ENCODE measurements at places on chromosomes 2 and 18. TPM values are rescaled to one million over a fixed set of nuclear protein-coding genes. Genes with fewer than 3 reads are reported as not detected.

FEV gene
- under 0.01 TPM for total RNA-seq

HRH4 gene
- under 0.01 TPM for total RNA-seq

GCG gene
- total RNA-seq = not detected

C2orf78 gene
- not detected for total RNA-seq

LAMA1 gene
- 3.6 TPM for total RNA-seq

TXNL1 gene
- total RNA-seq = 39.5 TPM

AGXT gene
- total RNA-seq = not detected

MYOM1 gene
- total RNA-seq = 0.15 TPM

MC2R gene
- not detected for total RNA-seq

LIPG gene
- total RNA-seq = 0.83 TPM

MFF gene
- 142 TPM for total RNA-seq

PSMA8 gene
- not detected for total RNA-seq

RABL2A gene
- total RNA-seq = 9.9 TPM

UNC50 gene
- 54.3 TPM for total RNA-seq

ADAM23 gene
- 10.6 TPM for total RNA-seq

ASB18 gene
- not detected for total RNA-seq

PAPOLG gene
- total RNA-seq = 16.9 TPM

GBX2 gene
- not detected for total RNA-seq

UGT1A1 gene
- total RNA-seq = not detected

RNF144A gene
- 2.0 TPM for total RNA-seq

TUBA3E gene
- not detected for total RNA-seq

DPYSL5 gene
- total RNA-seq = not detected

RSAD2 gene
- total RNA-seq = 0.50 TPM

ABCG8 gene
- total RNA-seq = not detected

EGR4 gene
- 0.83 TPM for total RNA-seq

ANKRD29 gene
- total RNA-seq = 8.6 TPM

DCDC2C gene
- not detected for total RNA-seq

C2orf66 gene
- total RNA-seq = 0.17 TPM

RAD51AP2 gene
- total RNA-seq = not detected
